ENCODE measurements at places on chromosomes 7 and 10.

DNA sequence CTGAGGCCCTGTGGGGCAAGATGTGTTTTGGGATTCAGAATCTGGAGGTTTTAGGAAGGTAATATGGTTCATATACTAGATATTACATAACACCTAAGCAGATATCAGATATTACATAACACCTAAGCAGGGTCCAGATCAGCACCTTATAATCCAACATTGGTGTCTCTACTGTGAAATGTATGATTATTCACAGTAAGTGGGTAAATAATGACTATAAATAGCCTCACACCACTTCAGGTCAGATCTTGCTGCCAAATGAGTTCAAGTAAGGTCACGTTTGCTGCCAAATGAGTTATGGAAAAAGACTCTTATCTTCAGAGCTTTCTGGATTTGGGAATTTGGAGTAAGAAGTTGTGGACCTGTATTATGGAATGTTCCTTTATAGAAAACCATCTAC, 14.6 kb downstream of the ADRB1 start:
- no peak for DNase-seq

- DNase-seq: no peak
These were observed 169.5 kb upstream of the KLF14 start for GRCh38 chr7:130903358-130903974.

DNA sequence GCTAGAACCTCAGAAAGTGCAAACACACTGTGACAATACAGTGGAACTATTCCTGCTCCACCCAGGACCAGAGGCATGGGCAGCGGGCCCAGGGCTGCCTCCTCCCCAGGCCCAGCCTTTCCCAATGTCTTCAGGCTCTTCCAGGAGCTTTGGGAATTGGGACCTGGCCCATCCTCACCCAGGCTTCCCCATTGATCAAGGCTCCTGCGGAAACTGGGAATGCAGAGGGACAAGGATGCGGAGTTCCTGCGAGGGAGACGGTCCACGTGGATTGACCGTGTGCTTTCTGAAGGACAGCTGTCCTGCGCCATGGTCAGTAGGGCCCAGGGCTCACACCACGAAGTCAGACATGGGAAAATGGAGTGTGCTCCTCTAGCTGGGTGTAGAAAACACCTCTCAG, 56.6 kb downstream of the CSGALNACT2 start:
- no peak for DNase-seq

DNA sequence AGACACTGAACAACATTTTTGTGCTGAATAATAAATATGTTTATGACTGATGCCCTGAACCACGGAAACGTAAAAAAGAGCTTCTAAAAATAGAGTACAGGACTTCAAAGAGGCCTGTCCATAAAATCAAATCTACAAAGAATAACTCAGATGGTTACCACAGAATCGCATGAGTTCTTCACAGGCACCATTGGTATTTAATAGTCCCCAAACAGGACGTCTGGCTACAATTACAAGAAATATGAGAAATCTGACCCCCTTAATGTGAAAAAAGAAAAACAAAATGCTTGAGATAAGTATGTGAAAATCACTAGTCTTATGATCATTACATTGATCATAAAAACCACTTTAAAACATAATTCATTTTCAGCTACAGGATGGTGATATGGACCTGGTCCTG, 20.8 kb downstream of the CYTH3 start:
- DNase-seq: no peak

DNA sequence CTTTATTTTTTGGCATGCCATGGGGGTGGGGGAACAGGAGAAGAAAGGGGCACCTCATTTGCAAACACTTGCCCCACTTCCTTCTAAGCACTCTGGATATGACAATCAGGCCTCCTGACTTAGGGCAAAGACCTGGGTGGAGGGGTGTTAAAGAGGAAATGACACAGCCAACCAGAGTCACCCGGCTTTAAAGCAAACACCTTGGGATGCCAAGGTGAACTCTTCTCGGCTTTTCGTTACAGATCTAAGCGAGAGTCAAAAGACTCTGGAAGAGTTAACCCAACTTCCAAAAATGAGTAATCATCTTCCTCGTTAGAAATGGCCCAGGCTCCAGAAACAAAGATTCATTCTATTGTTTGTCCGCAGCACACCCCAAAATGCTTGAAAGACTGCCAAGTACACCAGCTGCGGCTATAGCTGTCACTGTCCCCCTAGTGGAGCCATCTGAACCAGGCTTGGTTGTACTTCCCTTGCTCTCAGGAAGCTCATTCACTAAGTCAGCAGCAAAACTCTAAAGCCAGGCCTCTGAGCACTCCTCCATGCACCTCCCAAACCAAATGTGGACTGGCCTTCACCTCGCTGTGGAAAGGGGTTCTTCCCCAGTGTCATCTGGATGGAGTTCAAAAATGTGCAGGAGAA, 24.8 kb downstream of the FAM53B start:
- peak; percentile 39 for DNase-seq

Measured in activated naive CD4-positive, alpha-beta T cell (primary cell).